ENCODE measurements at places on chromosomes 4 and X. TPM values are rescaled to one million over a fixed set of nuclear protein-coding genes. Genes with fewer than 3 reads are reported as not detected.

RBM46 gene
- not detected for polyA plus RNA-seq

RS1 gene
- polyA plus RNA-seq, result not detected

SYTL4 gene
- polyA plus RNA-seq, result 11.0 TPM

TMEM156 gene
- 0.27 TPM for polyA plus RNA-seq

EIF1AX gene
- polyA plus RNA-seq, result 22.6 TPM

DNA sequence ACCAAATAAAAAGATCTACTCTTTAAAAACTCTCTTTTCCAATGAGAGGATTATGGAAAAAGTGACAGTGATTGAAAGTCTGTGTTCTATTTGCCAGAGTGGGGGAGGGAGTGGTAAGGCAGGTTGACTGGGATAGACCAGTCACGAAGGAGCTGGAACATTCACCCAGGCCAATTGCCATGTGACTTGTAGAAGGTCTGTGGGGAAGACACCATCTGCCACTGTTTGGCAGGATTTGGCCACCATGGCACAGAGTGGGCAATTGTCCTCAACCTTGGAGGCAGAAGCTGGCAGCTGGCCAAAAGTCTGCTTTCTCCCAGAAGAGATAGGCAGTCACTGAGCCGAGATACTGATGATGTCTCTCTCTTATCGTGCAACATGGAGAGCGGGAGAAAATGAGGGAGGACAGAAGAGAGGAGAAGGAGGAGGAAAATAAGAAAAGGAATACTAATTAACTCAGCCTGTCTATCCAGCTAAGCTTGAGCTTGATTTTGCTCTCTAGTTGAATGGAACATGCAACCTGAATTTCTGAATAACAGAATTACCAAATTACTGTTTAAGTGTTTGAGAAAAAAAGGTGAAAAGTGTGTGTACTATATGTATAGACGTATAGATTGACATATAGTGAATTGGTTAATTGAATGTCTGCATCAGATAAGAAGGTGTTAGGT is 267.1 kb downstream of the ARHGAP24 start:
- peak; percentile 96 for DNase-seq

- DNase-seq, result peak; percentile 27
Measured at GRCh38 chrX:19303256-19303880, 40.4 kb upstream of the PDHA1 start.

DNA sequence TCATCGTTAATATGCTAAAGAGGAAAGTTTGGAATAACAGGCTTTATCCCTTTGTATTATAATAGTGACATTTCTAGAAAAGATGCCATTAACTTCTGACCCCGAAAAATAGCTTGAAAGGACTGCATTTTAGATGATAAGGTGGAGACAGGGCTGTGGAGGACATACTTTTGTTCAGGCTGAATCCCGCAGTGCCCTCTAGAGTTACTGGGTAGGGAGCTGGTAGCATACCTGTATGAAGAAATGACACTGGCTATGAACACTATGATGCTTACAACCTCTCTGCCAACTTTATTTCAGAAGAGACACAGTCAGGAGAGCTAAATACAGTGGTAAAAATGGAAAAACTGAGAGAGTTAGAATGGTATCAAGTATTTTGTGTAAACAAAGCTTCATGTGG is 8.1 kb downstream of the IL1RAPL1 start:
- DNase-seq, result no peak

DNA sequence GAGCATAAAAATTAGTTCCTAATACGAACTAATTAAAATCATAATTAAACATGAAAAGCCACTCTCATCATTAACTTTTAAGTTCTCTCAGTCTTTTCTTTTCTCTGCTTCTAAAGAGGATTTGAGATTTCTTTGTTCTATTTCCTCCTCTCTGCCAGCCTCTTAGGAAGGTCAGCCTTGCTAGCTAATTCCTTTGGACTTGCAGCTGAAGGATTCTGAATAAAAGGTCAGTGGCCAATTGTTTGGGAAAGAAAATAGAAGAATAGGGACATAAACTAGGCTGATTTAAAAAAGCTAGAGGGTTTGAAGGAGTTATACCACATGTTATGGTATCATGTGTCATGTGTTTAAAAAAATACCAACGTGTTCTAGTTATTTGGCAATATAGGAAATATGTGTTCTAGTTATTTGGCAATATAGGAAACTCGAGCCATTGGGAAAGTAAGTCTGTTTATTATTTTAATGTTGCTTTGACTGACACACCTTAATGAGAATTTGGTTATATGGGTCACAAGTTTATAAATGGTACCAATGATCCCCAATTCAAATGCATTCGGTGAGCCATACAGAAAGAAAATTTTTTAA is 1668.7 kb upstream of the PCDH7 start:
- DNase-seq, result peak; percentile 59

GRCh38 chr4:98092833-98093439 is 50.3 kb downstream of the STPG2 start:
- peak; percentile 60 for DNase-seq

GRCh38 chrX:31091819-31092218 is 20.0 kb upstream of the FTHL17 start:
- DNase-seq, result no peak

DNA sequence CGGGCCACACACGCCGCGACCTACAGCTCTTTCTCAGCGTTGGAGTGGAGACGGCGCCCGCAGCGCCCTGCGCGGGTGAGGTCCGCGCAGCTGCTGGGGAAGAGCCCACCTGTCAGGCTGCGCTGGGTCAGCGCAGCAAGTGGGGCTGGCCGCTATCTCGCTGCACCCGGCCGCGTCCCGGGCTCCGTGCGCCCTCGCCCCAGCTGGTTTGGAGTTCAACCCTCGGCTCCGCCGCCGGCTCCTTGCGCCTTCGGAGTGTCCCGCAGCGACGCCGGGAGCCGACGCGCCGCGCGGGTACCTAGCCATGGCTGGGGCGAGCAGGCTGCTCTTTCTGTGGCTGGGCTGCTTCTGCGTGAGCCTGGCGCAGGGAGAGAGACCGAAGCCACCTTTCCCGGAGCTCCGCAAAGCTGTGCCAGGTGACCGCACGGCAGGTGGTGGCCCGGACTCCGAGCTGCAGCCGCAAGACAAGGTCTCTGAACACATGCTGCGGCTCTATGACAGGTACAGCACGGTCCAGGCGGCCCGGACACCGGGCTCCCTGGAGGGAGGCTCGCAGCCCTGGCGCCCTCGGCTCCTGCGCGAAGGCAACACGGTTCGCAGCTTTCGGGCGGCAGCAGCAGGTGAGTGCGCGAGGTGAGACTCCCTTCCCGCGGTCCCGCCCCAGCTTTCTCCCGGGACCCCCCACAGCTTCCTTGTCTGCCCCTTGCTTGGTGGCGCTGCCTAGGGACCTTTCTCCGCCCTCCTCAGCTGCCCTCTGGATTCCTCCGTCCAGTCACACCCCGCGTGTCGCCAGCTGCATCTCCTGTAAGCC is 678 bp downstream of the BMP3 start:
- DNase-seq, result peak; percentile 48

- no peak for DNase-seq
Measured at GRCh38 chr4:121339307-121339706, 41.5 kb downstream of the QRFPR start.

All from brain (organoid and tissue), 16 donors.